A172 (cell line): ENCODE measurements at places on chromosomes 6 and 20. TPM values are rescaled to one million over a fixed set of nuclear protein-coding genes. Genes with fewer than 3 reads are reported as not detected.

- no peak for DNase-seq
Measured at GRCh38 chr6:84808491-84809061, 44.2 kb upstream of the TBX18 start.

Gene GTF3C6
- 128 and 230 TPM in 2 replicates for total RNA-seq

Gene PTCRA
- not detected in 2 replicates for total RNA-seq

GRCh38 chr6:151322570-151322969 is 68.8 kb downstream of the ZBTB2 start:
- no peak for DNase-seq

DNA sequence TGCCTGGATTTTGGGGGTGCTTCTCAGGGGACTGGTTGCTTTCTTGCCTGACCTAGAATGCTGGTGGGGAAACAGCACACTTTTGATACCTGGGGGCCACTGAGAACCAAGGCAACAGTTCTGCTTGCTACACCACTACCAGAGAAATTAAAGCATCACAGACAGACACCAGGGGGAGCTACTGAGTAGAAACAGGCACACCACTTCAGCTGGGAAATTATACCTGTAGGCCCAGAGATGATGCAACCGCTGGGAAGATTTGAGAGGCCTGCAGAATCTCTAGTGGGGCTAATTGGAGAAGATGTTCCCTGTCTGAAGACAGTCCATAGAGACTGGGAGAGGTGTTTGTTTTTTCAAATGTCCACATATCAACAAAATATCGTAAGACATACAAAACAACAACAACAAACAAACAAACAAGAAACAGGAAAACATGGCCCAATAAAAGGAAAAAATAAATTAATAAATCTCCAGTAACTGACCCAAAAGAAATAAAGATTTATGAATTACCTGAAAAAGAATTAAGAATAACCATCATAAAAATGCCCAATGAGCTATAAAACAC is 129.4 kb upstream of the RIN2 start:
- peak; percentile 67 for DNase-seq

Gene PYGB
- 91.8 and 118 TPM in 2 replicates for total RNA-seq

GRCh38 chr20:52833901-52834300 is 138.3 kb upstream of the TSHZ2 start:
- DNase-seq = no peak

Gene GHRH
- not detected in 2 replicates for total RNA-seq

DNA sequence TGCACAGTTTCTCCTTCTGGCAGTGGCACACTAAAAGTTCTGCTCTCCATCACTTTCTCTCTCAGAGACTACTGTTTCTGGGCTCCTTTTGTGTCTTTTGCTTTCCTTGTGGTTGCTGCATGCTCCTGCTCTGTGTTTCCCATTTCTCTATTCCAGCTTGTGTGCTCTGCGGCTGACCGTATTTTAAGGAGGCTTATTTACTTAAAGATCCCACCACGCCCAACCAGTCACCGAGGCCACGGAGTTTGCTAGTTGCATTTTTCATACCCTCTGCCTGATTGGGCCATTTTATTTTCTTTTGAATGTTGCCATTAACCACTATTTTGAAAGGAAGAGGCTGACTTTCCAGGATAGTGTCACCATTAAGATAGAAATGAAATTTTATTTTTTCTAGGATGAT is 626.4 kb upstream of the MMS22L start:
- peak; percentile 3 for DNase-seq

Gene SRMS
- not detected in 2 replicates for total RNA-seq

DNA sequence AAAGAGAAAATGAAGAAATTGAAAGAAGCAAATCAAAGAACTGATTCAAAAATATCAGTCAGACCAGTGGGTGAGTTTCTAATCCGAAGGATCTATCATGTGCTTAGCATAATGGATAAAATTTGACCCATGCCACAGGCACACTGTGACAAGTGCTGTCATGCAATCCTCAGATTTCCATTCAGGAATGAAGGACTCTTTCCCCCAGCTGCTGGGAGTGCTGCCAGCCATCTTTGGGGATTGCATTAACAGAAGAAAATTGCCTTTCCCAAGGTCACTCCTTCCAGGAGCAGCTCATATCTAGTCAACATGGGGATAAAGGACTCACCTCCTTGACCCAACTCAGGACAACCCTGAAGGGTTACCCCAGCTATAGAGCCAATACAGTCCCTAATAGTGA is 316.7 kb upstream of the TBX18 start:
- DNase-seq = no peak

DNA sequence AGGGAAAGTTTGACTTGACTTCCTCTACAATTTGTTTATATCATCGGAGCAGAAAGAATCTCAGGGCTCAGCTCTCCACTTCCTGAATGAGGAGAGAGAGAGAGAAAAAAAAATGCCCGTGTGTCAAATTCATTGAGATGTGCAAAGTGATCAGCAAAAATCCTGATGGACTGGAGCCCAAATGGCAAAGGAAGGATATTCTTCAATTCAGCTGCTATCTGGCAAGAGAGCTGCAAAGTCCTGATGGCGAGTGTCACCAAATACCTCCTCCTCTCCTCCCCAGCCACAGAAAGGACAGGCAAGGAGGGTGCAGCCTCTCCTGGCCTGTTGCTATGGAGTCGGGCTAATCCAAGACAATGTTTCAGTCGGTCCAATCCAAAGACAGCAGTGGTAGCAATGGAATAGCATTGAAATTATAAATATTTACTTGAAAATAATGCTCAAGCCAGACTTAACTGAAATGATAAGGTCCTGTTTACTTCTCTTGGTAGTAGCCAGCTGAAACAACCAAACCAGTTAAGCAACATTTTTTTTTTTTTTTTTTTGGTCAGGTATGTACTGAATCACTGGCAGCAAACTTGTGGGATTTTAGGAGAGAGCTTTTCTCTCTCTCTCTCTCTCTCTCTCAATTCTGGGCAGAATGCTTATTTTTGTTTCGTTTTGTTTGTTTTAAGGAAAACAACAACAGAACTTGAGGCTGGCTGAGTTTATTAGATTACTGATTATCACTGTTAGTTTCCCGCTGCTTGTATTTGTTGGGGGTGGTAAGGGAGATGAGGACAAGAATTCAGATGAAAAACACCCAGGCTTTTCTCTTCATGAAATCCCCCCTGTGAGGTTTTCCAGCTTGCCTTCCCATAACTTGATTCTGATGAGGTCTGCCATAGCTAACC is 204.2 kb downstream of the BCAS1 start:
- DNase-seq = peak; percentile 69

DNA sequence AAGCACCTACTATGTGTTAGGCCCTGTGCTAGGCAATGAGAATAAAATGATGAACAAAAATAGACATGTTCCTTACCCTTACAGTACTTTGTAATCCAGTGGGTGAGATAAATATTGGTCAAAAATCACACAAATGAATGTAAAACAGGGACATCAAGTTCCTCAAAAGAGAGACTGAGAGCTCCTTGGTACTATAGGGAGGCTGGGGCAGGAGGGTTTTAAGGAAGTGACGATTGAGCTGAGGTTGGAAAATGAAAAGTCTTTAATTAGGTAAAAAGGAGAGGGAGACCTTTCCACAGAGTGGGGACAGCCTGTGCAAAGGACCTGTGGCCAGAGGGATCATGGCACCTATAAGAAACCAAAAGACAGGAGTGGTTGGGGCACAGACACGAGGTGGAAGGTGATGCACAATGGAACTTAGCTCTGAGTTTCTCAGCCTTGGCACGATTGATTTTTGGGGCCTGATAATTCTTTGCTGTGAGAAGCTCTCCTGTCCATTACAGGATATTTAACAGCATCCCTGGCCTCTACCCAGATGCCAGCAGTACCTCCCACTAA is 140.3 kb downstream of the CEP57L1 start:
- DNase-seq = no peak

DNA sequence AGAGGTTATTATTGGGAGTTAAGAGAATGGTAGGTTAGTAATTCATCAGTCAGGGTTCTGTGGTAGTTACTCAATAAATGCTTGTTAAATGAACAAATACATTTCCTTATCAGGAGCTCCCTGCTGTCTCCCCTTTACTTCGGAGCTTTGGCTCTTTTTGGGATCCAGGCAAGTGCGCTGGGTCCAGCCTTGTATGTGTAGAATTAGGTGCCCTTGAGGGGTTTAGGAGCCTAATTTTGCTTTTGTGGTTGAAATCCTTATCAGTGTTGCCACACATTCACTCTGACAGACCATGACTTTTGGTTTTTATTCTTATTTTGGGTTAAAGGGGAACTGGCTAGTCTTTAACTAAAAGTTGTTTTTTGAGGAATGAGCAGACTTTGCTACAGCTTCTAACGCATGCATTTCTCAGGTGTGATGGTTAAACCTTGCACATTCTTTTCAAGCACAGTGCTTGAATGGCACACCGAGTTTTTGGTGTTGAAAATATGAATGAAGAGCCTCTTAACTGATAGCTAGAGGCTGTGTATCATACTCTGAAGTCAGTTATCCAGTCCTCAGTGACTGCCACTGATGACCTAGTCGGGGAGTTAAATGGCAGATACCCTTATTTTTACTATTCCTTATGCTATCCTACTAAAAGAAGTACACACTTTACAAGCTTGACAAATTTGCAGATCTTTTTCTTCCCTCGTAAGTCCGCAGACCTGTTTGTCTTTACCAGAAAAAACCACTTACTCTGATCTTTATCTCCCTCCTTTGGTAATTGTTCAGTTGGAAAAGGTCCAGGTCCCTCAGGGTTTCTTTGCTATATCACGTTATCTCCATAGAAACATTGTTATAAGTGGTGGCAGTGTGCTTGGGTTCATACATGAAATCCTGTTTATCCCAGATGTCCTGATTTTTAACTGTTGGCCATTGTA is 50.7 kb upstream of the PLCG1 start:
- no peak for DNase-seq

- no peak for DNase-seq
Measured at GRCh38 chr6:7101290-7101689, 6.5 kb upstream of the RREB1 start.

DNA sequence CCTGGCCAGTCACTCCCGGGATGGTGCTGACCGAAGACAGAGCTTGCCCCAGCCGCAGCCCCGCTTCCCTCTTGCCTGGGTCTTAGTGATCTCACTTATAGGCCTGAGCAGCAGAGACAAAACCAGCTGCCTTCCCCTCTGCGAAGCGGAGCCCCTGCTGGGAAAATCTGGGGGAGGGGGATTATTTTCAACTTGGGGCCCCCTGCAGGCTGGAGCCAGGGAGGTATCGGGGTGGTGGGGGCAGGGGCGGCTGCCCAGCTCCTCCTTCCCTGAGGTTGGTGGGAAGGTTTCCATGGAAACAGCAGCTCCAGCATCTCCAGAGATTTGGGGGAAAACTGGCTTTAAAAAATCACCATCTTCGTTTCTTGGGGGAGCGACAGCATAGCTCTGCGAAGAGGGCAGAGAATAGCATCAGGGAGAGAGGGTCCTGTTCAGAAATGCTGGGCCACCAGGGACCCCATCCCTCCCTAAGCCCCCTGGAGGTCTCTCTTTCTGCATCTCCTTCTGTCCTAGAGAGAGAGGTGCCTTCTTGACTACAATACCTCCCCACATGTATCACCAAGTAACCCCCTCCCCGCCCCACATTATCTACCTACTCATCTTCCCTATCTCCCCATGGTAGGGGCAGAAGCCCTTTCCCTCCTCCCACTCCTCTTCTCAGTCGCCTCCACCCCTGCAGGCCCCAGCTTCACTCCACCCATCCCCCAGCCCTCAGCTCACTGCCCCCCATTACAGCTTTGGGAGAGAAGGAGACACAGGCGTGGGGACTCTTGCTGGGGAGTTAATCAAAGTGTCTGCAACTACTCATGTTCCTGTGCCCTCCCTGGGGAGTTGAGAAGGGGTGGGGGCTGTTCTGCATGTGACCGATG is 88.4 kb upstream of the CCDC167 start:
- no peak for DNase-seq

DNA sequence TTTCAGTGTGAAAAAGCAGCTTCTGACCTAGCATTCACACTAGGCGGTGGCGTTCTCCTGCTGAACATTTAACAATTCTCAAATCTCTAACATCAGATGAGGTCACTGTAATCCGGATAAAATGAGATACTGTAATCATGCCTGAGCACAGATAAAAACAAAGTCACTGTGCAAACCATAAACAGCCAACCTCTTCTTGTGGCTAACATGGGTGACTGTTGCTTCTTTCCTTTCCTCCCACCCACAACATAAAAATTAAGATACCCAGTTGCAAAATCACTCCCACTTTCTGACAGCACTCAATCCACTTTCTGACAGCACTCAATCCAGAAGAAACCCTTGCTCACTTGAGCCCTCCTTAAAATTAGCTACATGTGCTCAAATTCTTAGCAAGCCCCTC is 11.5 kb upstream of the ALDH8A1 start:
- no peak for DNase-seq

- no peak for DNase-seq
Measured at GRCh38 chr6:79927758-79928157, 19.6 kb downstream of the ELOVL4 start.

GRCh38 chr6:77368660-77369313 is 94.5 kb downstream of the HTR1B start:
- peak; percentile 2 for DNase-seq

Gene SLC22A23
- total RNA-seq = 6.5 and 8.2 TPM in 2 replicates

DNA sequence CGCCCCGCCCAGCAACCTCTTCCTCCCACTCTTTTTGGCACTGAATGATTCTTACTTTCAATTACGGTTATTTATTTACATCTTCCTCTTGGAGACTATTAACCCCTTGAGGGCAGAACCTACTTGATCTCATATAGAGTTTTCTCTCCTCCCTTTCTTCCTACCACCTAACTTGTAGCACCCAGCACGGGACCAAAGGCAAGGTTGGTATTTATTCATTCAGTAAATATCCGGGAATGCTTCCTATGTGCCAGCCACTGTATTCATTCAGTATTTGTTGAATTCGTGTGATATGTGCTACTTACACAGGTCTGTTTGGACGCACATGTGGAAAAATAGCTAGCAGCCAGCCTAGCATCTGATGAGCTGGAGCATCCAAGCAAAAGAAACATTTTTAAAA is 1.3 kb upstream of the CNKSR3 start:
- no peak for DNase-seq

- no peak for DNase-seq
Measured at GRCh38 chr6:136793363-136793762, 1.1 kb upstream of the MAP3K5 start.

DNA sequence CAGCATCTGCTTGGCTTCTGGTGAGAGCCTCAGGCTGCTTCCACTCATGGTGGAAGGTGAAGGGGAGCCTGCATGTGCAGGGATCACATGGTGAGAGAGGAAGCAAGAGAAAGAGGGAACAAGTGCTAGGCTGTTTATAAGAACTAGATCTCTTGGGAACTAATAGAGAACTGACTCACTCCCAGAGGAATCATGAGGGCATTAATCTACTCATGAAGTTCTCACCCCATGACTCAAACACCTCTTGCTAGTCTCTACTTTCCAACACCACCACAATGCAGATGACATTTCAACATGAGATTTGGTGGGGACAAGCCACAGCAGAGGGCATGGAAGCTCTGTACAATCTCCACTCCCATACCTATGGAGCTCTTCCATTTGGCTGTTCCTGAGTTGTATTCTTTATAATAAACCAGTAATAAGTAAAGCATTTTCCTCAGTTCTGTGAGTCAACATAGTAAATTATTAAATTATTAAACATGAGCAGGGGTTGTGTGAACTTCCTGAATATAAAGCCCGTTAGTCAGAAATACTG is 524.1 kb upstream of the NRSN1 start:
- no peak for DNase-seq

- DNase-seq = no peak
Measured at GRCh38 chr20:57881466-57882385, 171.9 kb upstream of the PMEPA1 start.

- DNase-seq = no peak
Measured at GRCh38 chr6:19734519-19734918, 102.7 kb upstream of the ID4 start.
